GM19239 (cell line): ENCODE measurements at places on chromosomes 11 and 22.

DNA sequence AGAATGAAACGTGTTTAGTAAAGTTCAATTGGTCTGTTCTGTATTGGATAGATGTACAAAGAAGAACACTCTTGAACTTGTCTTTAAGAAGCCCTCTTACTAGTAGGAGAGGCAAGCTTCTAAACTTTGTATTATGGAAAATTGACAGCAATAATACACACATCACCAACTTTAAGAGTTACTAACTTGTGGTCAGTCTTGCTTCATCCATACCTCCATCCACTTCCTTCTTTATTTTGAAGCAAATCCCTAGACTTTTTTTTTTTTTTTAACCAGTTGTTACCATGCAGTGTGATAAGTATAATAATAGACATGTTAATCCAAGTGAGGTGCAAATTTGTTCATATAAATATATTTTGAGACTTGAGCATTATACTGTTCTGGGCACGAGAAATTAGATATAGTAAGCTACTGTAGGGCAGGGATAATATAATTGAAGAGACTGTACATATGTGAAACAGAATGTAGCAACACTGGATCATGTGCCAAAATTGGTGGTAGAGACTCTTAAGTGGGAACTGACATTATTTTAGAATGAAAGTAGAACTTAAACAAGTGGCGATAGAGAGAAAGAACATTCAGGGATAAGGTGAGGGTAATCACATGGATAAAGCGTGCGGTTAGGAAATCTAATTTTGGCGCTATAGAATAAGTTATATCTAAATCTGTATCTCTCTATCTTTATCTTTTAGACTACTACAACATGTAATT lies 6.5 kb downstream of the FAR1 start:
- no peak for DNase-seq

GRCh38 chr11:82557274-82557673 lies 176.4 kb downstream of the FAM181B start:
- DNase-seq: peak; percentile 3

- DNase-seq: no peak
Measured at GRCh38 chr22:36549033-36549432, 20.1 kb upstream of the EIF3D start.

DNA sequence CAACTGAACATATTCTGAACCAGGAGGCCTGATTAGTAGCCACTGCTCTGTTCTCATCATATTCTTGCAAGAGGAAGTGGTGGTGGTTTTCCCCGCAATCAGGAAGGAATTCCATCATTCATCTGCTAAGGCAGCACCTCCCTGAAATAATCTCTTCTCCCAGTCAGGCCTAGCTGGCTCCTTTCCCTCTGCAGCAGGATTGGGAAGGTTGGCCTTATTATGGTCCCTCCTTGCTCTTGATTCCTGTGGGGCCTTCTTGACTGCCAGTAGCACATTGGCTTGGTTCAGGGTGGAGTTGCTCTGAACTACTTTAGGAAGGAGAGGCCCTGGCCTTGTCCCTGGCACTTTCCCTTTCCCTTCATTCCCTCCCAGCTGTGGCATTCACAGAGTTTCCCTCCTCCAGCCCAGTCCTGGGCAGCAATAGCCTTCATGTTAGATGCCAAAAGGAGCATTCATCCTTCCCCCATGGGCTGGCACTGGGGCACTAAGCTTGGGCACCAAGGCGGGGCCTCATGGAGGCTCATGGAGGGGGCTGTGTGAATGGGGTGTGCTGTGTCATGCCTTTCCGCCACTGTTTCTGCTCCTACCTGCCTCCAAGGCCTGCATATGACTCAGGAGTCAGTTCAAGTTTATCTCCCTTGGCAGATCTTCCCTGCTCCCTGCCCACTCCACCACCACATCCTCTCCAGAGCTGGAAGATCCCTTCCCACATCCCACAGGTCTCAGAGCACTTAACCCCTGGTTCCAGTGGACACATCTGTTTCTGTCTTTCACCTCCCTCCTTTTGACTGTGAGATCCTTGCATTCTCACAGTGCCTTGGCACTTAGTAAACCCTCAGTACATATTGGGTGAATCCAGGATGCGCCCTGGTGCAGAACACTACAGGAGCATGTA lies 27.6 kb upstream of the CD44 start:
- DNase-seq: no peak

GRCh38 chr22:23521441-23522113 lies 58.5 kb downstream of the IGLL1 start:
- peak; percentile 95 for DNase-seq

- DNase-seq: peak; percentile 33
Measured at GRCh38 chr22:30969532-30970355, 679 bp downstream of the TUG1 start.

- no peak for DNase-seq
Measured at GRCh38 chr11:132960273-132961078, 571.8 kb downstream of the OPCML start.

GRCh38 chr11:103904324-103904667 lies 132.1 kb upstream of the DDI1 start:
- no peak for DNase-seq

DNA sequence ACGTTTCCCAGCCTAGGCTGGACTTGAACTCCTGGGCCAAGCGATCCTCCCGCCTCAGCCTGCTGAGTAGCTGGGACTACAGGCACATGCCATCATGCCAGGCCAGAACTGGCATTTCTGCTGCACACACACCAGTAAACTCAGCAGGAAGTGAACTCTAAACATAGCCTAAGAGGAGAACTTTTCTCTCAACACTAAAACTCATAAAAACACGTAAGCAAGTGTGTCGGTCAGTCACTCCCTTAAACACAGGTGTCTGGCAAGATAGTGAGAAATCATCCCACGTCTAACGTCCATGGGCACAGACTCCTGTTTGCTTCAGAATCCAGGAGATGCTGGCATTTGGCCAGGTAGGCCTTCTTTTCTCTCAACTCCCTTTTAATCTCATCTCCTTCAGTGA lies 104.8 kb downstream of the RPL27A start:
- no peak for DNase-seq

GRCh38 chr22:50674606-50675552 lies 2.3 kb downstream of the SHANK3 start:
- no peak for DNase-seq

- no peak for DNase-seq
Measured at GRCh38 chr11:7451520-7451919, 33.8 kb upstream of the OLFML1 start.

DNA sequence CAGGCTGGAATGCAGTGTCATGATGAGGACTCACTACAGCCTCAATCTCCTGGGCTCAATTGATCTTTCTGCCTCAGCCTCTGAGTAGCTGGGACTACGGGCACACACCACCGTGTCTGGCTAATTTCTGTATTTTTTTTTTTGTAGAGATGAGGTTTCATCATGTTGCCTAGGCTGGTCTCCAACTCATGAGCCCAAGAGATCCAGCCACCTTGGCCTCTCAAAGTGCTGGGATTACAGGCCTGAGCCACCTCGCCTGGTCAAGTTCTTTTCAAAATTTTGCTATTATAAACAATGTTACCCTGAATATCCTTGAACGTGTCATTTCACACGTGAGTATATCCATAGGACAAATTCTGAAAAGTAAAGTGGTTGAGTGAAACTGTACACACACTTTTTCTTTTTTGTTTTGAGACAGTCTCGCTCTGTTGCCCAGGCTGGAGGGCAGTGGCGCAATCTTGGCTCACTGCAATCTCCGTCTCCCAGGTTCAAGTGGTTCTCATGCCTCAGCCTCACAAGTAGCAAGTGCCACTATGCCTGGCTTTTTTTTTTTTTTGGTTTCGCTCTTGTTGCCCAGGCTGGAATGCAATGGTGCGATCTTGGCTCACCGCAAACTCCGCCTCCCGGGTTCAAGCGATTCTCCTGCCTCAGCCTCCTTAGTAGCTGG lies 21.6 kb upstream of the EP300 start:
- DNase-seq: no peak

GRCh38 chr11:94130298-94131046 lies 1.8 kb downstream of the PANX1 start:
- no peak for DNase-seq

- no peak for DNase-seq
Measured at GRCh38 chr11:8105666-8106065, 24.7 kb downstream of the TUB start.

- no peak for DNase-seq
Measured at GRCh38 chr11:93099806-93100205, 98.0 kb downstream of the SLC36A4 start.

GRCh38 chr11:1116666-1117390 lies 40.9 kb upstream of the MUC5AC start:
- DNase-seq: no peak

DNA sequence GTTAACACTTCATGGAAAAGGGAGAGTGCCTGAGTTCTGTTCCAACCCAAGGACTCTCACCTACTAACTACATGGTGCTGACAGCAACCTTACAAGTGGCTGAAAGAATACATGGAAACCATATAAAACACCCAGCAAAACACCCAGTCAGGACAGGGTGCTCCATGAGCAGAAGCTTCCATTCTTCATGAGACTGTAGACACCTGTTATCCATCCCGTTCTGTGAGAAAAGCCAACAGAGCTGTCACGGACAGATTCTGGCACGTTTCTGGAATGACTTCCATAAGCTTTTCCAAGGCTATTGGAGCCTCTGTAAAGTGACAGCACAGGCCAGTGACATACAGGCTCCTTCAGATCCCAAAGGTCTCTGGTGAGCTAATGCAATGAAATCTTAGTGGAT lies 23.2 kb downstream of the PRR14L start:
- no peak for DNase-seq

DNA sequence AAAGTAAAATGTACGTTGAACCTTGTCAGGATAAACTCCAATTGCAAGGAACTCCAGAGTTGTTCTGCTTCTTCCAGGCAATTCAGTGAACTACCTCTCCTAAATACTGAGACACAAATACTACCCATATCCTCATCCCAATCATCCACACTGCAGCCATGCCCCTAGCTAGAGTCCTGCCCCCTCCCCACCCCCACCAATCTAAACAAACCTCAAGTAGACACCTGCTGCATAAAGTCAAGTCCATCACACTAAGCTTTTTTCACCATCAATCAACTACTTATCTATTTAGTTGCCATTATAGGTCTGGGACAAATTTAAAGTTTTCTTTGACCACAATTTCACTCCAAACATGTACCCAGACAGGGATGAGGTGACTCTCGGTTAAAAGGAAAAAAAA lies 93.2 kb upstream of the APOA1 start:
- DNase-seq: no peak

- DNase-seq: peak; percentile 65
Measured at GRCh38 chr22:22422629-22423112, 85.9 kb downstream of the ZNF280B start.

DNA sequence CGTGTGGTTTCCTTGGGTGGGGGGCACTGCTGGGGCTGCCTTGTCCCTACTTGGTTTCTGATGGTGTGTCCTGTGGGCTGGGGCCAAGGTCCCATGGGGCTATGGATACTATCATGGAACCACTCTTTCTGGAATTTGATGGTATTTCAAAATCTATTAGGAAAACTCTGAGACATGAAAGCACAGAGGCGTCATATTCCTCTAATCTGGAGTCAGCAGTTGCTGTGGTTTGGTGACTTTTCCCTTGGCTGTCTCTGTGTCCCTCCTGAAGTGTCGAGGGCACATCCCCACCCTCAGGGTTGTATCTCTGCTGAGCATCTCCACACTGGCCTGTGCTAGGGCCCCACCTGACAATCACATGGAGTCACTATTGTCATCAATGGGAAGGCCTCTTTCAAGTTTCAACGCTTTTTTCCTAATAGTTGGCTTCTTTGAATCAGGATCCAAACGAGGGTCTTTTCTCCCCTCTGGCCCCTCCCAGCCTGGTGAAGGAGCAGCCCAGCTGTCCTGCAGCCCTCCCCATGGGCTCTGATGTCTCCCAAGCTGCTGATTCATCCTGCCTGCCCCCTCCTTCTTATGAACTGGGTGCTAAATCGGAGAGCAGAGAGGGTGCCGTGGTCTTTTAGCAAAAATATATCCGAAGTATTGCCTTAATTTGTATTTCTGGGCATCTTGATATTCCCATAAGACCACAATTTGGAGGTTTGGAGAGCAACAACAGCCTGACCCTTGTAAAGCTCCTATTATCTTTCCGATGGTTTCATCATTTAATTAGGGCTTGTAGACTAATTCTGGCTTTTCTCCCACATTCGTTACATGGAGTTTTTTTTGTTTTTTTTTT lies 38.5 kb downstream of the MED15 start:
- DNase-seq: no peak

GRCh38 chr11:23903044-23903704 lies 593.7 kb upstream of the LUZP2 start:
- no peak for DNase-seq

GRCh38 chr22:41239443-41240128 lies 1.1 kb downstream of the CHADL start:
- no peak for DNase-seq

GRCh38 chr22:49104434-49104833 lies 723.2 kb downstream of the BRD1 start:
- DNase-seq: no peak

GRCh38 chr22:32754413-32755041 lies 47.0 kb upstream of the TIMP3 start:
- DNase-seq: no peak

DNA sequence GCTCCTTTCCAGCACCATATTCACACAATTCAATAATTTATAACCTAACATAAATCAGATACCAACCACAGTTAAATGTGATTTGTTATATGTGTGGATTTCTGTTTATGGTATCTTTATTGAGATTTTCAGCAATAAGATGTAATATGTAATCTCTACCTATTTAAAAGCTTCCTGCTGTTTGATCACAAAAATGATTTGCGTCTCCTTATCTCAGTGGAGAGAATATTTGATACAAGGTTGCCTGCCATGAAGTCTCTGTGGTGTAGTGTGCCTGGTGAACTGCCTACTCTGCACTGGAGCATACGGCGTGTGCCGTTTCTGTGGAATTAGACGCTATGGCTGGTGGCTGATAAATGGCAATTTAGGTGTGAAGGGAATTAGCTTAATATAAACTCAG lies 741.1 kb downstream of the NELL1 start:
- no peak for DNase-seq

DNA sequence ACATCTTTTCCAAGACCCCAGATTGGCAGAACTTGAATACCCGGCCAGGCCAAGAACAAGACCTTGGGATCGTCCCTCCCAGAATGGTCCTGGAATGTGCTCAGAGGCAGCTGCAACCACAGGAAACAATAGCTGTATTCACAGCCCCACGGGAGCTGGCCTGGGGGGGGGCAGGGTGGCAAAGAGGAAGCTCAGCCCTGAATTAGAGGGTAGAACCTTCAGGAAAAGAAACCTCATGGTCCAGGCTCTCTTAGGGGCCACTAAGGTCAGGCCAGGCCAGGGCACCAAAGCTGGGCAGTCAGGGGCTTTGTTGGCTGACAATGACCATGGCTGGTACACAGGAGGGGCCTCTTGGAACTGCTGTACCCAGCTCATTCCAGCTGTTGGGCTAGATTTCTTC lies 17.3 kb downstream of the RPL27A start:
- DNase-seq: no peak

- no peak for DNase-seq
Measured at GRCh38 chr11:14346303-14346955, 12.6 kb downstream of the RRAS2 start.

DNA sequence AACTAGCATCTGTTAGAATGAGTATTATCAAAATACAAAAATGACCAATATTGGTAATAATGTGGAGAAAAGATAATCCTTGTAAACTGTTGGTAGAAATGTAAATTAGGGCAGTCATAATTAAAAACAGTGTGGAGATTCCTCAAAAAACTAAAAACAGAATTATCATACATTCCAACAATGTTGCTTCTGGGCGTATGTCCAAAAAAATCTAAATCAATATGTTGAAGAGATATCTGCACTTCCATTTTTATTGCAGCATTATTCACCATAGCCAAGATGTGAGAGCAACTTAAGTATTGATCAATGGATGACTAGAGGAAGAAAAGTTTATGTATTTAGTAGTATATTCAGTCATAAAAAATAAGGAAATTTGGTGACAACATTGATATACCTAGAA lies 59.8 kb upstream of the OR9G4 start:
- DNase-seq: no peak

GRCh38 chr22:36021606-36022153 lies 6.9 kb downstream of the RBFOX2 start:
- DNase-seq: no peak
